ENCODE measurements at places on chromosomes 3 and 15.
A peak's percentile ranks its signal among the peaks of the same experiment; 100 is the strongest.

- DNase-seq, result no peak
Observed at GRCh38 chr3:14253022-14253706, 74.5 kb downstream of the LSM3 start.

DNA sequence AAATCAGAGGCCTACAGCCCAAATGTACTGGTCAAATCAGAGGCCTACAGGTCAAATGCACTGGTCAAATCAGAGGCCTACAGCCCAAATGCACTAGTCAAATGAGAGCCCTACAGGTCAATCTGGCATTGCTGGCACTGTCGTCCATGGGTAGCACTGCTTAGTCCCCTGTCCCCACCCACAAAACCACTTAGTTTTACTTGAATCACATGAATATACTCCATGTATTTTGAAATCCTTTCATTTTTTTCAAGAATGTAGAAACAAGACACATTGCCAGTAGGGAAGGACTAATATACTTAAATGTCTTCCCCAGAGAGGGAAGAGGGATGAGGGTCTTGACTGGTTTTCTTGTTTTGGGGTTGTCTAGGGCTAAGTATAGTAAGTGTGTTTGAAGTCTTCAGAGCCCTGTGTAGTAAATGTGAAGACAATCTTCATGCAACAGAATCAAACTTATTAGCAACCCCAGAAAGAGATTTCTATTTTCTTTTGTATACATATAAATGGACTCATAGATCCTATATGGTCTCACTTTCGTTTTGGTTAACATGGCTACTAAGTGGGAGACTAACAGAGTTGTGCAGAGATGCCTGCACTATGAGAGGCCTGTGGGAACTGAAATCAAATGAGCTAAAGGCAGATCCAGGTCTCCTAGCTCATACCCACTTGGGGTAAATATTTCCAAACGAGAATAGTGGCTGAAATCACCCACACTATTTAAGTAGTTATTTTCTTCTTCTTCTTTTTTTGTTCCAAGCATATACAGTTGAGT is 38.3 kb upstream of the DCUN1D1 start:
- no peak for DNase-seq

DNA sequence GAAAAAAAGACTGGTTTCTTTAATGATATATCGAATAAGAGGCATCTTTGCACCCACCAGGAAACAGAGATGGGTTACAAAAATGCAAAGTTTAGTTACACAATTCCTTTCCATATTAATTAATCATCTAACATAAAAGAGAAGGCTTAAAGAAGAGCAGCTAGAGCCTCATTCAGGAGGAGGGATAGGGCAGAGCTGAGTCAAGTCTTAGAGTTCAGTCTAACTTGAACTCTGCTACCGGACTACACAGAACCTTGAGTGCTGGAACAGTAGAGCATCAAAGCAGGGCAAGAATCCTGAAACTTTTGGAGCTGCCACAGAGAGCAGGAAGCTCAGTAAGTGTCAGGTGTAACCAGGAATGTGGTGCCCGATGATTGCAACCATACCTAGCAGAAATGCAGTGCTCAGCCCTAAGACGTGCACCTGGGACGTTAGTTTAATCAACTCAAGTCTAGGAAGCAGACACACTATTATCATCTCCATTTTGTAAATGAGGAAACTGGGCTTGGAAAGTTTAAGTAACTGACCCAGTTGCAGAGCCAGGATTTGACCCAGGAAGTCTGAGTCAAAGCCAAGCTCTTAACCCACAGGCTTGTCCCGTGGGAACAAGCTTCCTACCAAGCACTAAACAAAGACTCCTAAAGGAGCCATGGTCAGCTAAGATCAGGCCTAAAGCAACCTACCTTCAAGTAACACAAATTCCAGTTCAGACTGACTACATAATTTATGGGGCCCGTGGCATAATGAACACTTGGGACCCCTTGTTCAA is 187.4 kb downstream of the FOXP1 start:
- DNase-seq, result no peak

GRCh38 chr3:9467451-9467850 is 70.0 kb downstream of the SETD5 start:
- DNase-seq, result no peak

DNA sequence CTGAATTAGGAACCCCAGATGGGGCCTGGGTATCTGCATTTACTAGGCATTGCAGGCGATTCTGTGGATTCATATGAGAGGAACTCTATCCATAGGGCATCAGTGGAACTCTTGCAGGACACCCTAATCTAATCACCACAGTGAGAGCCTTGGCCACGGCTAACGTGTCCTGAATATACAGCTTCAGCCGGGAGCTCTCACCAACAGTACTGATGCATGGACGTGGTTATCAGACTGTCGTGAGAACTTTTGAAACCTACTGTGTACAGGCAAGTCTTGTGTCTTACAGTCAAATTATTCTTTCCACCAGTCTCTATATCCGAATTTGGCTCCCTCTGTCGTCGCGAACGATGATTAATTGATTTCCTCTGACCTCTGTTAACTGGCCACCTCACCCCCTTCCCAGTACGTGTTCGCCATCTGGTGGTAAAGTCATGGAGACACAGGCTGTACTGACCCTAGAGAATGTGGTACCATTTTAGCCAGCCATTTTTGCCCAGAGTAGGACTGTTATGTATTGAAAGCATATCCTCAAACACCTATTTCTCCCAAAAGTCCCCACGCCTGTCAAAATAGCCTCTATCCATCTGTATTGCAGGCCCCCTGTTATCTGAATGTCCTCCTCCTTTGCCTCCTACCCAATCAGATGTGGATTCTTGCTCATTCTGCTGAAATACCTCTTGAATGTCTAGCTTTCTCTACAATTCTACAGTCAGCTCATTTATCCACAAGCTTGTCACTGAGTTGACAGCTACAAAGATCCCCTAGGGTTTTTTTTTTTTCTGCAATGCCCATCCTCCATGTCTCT is 39.7 kb downstream of the GLDN start:
- DNase-seq, result peak; percentile 85

- peak; percentile 52 for DNase-seq
Observed at GRCh38 chr15:77409259-77410156, 10.4 kb downstream of the PEAK1 start.

DNA sequence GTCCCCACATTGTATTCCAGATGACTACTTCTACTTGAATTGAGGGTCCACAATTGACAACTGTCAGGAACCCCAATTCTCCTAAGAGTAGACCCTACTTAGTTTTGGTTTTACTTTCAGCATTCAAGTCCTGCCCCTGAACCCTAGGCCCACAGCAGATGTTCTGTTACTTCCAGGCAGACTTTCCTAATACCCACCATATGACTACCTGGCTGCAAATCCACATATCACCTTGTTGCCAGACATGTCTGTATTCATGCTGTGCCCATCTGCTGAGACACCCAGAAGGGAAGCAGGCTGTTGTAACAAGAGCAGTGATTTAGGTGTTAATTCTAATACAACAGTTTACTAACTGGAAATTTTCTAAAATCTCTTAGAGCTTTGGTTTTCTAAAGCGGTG is 235.1 kb upstream of the CCDC54 start:
- no peak for DNase-seq

DNA sequence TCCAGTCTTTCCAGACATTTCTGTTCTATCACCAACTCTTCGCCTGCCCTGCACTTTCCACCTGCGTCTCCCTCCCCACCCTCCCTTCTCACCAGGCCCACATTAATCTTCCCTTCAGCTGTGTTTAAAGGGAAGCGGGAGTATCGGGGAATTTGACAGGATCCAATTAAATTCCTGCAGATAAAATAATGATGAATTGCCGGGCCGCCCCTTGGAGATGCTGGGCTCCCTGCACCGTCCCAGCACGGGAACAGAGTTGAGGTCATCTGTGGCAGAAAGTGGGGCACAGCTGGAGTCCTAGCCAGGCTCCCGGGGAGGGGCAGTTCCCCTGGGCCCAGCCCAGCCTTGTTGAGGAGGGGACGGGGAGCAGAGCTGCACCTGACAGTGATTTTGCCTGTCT is 30.3 kb downstream of the PLXNA1 start:
- no peak for DNase-seq

DNA sequence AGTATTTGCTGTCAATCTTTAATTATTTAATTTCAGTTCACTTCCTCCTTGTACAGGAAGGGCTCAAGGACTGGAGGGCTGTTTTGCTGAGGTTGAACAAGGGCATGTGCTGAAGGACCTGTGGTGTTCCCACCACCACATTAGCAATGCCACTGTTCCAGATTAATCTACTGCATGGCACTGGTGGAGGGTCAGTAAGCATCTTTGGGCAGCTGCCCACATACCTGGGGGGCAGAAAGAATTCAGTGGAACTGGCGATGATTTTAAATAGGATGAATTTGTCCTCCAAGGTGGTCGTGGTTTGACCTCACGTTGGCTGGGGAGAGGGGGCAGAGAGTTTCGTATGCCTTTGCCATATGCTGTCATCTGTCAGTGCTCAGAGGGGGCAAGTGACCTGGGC is 244.8 kb downstream of the TLE3 start:
- no peak for DNase-seq

DNA sequence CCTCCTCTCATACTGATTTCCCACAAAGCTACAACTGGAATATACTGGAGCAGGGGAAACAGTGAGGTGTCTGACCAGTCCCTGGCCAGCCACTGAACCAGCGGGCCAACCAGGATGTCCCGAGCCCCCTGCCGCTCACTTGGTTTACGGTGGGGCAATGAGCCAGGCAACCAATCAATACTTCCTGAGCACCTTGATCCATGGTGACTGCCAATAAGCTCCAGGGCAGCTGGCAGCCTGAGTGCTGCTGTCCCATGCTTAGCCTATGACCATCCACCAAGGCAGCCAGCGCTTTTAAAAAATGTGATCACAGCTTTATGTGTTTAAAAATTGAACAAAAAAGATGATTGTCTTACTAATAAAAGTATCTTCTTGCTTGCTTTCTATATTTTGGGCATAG is 4.2 kb downstream of the SCN10A start:
- no peak for DNase-seq

DNA sequence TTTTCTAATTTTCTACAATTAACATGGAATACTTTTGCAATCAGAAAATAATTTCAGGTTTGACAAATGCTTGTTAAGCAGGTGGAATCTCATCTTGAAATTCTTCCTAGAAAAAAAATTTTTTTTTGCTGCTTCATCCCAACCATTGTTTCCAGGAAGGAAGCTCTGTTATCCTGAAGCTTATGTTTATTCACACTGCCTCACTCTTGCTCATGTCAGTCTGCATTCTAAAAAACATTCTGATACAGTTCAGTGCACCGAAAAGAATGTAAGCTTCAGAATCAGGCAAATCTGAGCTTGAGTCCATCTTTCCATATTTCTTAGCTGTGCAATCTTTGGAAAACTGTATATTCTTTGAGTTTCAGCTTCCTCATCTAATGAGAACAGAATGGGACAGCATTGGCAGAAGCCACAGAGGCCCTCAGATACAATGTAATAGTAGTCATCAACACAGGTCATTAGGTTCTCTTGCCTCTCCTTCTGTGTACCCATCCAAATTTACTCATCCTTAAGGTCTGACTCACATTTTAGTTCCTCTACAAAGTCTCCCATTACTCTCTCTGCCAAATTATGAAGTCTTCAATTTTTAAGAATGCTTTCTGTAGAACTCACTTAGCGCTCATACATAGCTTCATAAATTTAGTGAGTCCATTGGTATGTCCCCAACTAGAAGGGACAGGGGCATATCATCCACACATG is 881.8 kb upstream of the NR2F2 start:
- DNase-seq, result no peak

DNA sequence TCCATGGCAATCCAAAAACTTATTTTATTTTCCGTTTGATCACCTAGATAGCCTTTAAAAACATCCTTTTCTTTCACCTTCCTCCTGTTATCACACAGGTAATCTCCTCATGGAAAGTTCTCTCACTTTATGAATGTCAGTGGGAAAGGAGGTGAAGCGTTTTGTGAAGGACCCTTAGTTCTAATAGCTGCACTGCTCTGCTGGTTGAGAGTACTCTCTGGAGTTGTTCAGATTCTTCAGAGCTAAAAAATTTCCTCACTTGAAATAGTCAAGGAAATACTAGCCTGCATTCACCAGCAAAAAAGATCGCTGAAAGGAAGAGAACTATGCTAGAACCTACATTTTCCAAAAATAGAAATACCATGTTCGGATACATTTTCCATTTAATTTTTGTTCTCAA is 934.9 kb downstream of the VGLL3 start:
- DNase-seq, result no peak

GRCh38 chr15:33154351-33155166 is 40.0 kb downstream of the FMN1 start:
- peak; percentile 24 for DNase-seq

DNA sequence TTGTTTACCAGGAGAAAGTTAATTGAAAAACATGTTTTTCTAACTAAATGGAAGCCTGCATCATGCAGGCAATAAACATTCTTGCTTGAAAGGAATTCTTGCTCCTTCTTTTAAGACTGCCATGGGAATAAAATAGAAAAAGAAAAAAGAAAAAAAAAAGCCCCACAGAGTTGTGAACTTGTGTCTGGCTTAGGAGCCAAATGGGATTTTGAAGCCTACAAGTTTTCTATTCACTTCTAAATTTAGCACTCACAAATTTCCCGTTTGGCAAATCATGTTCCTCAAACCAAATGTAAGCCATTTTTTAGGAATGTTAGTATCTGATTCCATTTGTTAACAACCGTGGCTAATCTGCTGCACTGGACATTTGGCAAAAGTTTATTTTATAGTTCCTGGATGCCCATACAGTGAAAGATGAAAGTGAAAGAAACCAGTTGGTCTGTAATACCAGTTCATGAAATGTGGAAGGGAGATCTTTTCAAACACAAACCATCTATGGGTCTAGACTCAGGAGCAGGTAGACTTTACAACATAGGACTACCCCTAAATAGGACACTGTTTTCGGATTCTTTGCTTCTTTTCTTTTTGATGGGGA is 133.8 kb upstream of the GMNC start:
- DNase-seq, result no peak

- peak; percentile 46 for DNase-seq
Observed at GRCh38 chr3:18046131-18046915, 303.9 kb upstream of the TBC1D5 start.

DNA sequence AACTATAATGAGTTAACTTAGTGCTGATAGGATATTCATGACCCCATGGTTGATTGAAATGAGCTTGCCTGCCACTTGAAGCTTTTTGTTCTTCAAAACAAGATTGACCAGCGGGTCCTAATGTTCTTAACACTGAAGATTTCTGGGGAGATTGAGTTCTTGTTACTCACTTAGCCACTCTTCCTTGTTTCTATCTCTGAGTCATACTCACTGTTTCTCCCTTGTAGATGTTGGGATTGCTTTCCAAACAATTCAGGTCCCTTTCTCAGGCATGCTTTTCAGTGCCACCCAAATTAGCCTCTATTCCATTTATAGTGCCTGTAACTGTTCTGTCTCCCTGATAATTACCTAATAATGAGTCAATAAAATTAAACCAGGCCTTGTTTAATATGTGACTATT is 517.0 kb downstream of the SQOR start:
- no peak for DNase-seq

DNA sequence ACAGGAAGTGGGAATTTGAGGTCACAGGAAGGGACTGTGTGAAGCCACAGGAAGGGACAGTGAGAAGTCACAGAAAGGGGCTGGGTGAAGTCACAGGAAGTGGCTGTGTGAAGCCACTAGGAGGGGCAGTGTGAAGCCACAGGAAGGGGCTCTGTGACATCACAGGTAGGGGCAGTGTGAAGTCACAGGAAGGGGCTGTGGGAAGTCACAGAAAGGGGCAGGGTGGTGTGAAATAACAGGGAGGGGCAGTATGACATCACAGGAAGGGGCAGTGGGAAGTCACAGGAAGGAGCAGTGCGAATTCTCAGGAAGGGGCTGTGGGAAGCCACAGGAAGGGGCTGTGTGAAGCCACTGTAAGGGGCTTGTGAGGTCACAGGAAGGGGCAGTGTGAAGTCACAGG is 35.8 kb downstream of the GASK1A start:
- DNase-seq, result no peak

GRCh38 chr15:66747886-66748707 is 46.1 kb downstream of the SMAD6 start:
- DNase-seq, result no peak

- DNase-seq, result no peak
Observed at GRCh38 chr3:116994351-116994879, 284.8 kb downstream of the TUSC7 start.

All from hematopoietic multipotent progenitor cell treated with erythropoietin and hydrocortisone succinate and interleukin-3 and kit ligand, for 6 days (in vitro differentiated cells).